GM12878 (cell line): ENCODE measurements at places on chromosomes 6 and 20. TPM values are rescaled to one million over a fixed set of nuclear protein-coding genes. Genes with fewer than 3 reads are reported as not detected.

The PSORS1C2 gene
- total RNA-seq, result not detected in 2 replicates

The LY6G5C gene
- 1.7 and 1.8 TPM in 2 replicates for total RNA-seq

The MLIP gene
- not detected in 2 replicates for total RNA-seq

The RNF217 gene
- total RNA-seq, result 0.05 and 0.37 TPM in 2 replicates

DNA sequence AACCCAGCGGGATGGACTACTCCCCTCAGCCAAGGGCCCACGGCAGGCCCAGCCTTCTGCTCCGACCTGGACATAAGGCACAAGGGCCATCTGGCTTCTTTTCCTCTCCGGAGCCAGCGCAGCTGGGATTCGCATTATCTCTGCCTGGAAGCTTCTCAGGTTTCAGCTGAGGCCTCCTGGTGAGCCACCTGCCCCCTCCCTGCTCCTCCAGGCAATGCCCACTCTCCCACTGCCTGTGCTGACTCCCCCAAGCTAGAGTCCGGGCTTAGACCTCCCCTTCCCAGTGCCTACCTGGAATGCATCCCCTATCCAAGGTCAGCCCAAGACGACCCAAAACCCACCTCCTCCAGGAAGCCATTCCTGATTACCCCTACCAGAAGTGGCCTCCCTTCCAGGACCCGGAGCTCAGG lies 60.7 kb downstream of the EZR start:
- H3K27ac ChIP-seq, result no peak overlapping the region
- no peak overlapping the region for H3K4me3 ChIP-seq
- H3K4me1 ChIP-seq, result no peaks in the 10 kb centered on the region
- H3K27me3 ChIP-seq, result no peaks in the 10 kb centered on the region

The IMPG1 gene
- not detected in 2 replicates for total RNA-seq

DNA sequence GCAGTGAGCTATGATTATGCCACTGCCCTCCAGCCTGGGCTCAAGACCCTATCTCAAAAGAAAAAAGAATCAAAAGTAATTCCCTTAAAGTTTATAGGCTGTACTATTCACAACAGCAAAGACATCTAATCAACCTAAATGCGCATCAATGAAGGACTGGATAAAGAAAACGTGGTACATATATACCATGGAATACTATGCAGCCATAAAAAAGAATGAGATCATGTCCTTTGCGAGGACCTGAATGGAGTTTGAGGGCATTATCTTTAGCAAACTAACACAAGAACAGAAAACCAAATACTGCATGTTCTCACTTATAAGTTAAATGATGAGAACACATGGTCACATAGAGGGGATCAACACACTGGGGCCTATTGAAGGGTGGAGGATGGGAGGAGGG lies 16.7 kb downstream of the ZNFX1 start:
- DNase-seq, result no peak
- H3K4me3 ChIP-seq, result no peak overlapping the region
- peaks cover 24% of the 10 kb centered on the region for H3K36me3 ChIP-seq

DNA sequence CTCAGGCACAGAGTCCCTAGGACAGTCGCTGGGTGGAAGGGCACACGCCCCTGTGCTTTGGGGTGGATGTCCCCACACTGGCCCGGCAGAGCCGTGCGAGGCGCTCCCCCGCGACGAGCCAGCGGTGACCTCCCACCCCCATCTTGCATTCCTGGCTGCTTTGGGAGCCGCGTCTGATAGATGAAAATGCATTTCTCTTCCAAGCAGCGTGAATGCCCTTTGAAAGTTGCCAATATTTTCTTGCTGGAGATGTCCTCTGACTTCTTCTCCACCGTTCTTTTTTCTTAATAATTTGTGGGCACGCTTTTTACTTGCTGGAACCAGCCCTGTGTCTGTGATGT lies 29.9 kb downstream of the COL20A1 start:
- H3K27ac ChIP-seq, result no peak overlapping the region
- H3K27me3 ChIP-seq, result no peaks in the 10 kb centered on the region
- no peak overlapping the region for H3K4me3 ChIP-seq
- no peak for DNase-seq

The PTCRA gene
- total RNA-seq, result 0.24 and 0.44 TPM in 2 replicates

DNA sequence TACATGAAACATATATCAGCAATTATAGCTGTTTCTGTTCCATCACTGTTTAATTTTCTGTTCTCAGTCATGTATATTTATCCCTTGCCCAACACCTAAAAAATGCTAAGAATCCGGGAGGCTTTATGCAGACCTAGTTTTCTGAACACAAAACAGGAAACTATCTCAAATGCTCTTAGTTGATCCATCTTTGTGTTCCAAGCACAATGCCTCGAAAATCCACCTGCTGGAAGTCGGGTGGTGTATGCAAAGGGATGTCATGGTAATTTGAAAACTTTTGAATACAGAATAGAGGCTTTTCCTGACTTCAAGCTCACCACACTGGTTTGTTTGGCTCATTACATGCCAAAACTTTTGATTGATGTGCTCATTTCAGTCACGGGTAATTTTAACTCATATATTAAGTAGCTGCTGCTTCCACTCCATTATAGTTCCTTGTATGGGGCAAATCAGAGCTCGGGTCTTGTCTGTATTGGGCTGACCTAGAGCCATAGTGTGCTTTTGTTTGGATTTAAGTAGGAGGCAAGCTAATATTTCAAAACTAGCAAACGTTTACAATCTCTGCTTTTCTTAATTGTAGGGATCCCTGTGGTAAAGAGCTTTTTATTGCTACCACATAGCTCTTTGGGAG lies 646.5 kb upstream of the EPHA7 start:
- no peak for DNase-seq
- no peaks in the 10 kb centered on the region for H3K36me3 ChIP-seq
- H3K27ac ChIP-seq, result no peak overlapping the region
- no peaks in the 10 kb centered on the region for H3K27me3 ChIP-seq

DNA sequence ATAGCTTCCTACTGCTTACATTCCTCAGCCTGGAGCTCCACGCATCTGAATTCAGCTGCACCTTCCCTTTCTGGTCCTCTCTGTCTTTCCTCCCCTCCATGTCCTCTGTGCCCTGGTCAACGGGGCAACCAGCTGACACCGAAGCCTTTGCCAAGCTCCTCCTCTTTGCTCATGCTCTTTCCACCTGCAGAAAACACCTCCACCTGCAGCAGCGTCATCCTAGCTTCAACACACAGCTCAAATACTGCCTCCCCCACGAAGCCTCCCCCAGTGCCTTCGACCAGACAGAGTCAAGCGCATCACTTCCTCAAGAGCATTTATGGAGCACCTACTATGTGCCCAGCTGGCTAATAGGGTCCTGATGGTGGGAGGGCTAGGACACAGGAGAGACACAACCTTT lies 9.2 kb downstream of the CDH22 start:
- H3K27ac ChIP-seq, result no peak overlapping the region
- no peak overlapping the region for H3K4me3 ChIP-seq
- DNase-seq, result no peak
- peaks cover 6% of the 10 kb centered on the region; the same call in 1 of the 2 replicates for H3K27me3 ChIP-seq
- H3K36me3 ChIP-seq, result no peaks in the 10 kb centered on the region

DNA sequence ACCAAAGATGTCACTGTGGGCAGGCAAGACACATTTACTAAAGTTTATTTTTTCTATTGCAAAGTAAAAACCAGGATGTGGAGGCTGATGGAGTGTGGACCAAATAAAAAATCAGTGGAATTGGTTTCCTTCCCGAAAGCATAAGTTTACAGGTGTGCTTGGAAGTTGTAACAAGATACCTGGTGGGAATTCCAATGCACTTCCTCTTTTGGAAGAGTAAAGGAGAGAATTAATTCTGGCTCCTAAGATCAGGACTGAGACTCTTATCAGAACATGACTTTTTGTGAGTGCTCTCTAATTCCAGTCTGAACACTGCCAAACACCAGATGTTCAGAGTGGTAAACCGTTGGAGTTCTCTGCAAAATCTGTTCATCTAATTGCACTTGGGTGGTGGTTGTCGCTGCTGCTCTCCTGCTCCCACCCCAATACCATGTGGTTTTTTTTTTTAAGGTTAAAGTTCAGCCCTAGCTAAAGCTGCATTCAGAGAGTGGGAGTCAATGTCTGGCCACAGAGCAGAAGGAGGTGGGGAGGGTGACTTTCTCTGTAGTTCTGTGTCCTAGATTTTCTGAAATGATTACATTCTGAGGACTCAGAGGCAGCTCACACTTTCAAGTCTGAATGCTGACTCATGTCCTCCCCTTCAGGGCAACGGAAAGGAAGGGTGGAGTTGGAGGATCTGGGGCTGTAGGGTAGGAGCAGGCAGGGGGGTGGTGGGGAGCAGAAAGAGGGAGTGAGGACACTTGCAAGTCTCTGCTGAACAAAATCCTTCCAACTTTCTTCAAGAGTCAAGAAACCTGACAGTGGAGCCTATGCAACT lies 275.8 kb upstream of the PRDM1 start:
- DNase-seq, result no peak
- H3K27ac ChIP-seq, result no peak overlapping the region
- H3K36me3 ChIP-seq, result no peaks in the 10 kb centered on the region

DNA sequence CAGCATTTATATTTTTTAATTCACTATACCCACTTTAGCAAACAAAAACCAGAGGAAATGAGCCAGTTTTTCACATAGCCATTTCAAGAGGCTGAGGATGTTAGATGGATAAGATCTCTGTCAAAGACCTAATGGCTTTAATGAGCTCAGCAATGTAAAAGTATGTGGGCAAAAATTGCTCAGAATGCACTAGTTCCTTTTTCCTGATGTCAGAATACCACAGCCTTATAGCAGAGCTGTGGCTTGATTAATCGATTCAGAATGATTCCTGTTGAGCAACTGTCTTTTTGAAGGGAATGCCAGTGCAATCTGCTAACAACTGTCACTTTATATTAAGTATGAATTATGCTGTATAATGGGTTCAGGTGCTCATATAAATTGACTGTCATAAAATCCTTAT lies 100.6 kb upstream of the HIVEP1 start:
- no peaks in the 10 kb centered on the region for H3K36me3 ChIP-seq
- H3K4me3 ChIP-seq, result no peak overlapping the region
- DNase-seq, result no peak
- no peaks in the 10 kb centered on the region for H3K27me3 ChIP-seq
- H3K4me1 ChIP-seq, result no peaks in the 10 kb centered on the region

GRCh38 chr6:37714836-37715420 lies 17.2 kb upstream of the MDGA1 start:
- DNase-seq, result no peak
- peaks cover 1% of the 10 kb centered on the region for H3K27me3 ChIP-seq
- H3K4me3 ChIP-seq, result no peak overlapping the region
- no peaks in the 10 kb centered on the region for H3K4me1 ChIP-seq
- no peak overlapping the region for H3K27ac ChIP-seq
